ENCODE measurements at places on chromosomes 6 and 20.

GRCh38 chr6:10613077-10613476 lies 81.3 kb downstream of the C6orf52 start:
- peak; percentile 57 for DNase-seq

GRCh38 chr6:86707545-86708120 lies 229.7 kb upstream of the HTR1E start:
- no peak for DNase-seq

DNA sequence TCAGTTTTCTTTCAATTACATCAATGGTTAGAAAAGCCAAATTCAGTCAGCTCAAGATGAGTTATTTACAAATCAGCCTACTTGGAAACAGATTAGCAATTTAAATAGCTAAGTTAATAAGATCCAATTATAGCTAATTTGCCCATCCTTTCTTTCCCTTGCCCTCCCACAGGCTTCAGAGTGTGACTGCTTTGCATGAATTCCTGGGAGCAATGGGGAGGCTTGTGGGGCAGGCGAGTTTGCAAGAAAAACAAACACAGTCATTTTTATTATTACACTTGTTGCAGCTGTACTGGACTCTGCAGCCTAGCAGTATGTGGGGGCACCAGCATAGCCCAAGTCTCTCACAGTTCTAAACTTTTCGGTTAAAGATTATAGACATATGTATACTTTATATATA lies 219.0 kb downstream of the NKAIN2 start:
- DNase-seq: no peak

- DNase-seq: no peak
Measured at GRCh38 chr6:43980004-43980795, 147.1 kb downstream of the MRPL14 start.

GRCh38 chr6:7543789-7544424 lies 2.4 kb downstream of the DSP start:
- DNase-seq: peak; percentile 20

DNA sequence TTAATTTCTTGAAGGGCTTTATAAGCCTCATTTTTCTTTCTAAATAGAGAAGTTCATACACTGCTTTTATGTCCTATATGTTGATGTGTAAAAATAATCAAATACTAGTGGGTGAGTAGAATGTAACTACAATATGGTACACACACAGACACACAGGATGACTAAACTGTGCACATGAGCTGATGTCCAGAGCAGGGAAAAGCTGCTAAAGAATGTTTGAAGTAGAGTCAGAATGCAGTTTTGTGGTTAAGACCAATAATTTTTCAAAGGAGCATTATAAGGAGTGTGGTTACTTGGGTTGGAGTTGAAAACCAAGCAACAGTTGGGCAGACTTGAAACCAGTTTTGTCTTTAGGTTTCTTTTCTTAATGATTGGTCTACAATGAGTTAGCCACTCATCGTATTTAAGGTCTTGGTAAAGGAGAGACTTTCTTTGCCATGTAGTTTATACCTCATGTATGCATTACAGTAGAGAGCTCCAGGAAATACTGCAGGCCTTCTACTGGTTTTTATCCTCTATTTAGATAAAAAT lies 196.6 kb downstream of the ESR1 start:
- DNase-seq: no peak

GRCh38 chr20:33188421-33188820 lies 20.5 kb downstream of the BPIFA2 start:
- DNase-seq: no peak

GRCh38 chr6:90226257-90226656 lies 70.4 kb downstream of the BACH2 start:
- no peak for DNase-seq

DNA sequence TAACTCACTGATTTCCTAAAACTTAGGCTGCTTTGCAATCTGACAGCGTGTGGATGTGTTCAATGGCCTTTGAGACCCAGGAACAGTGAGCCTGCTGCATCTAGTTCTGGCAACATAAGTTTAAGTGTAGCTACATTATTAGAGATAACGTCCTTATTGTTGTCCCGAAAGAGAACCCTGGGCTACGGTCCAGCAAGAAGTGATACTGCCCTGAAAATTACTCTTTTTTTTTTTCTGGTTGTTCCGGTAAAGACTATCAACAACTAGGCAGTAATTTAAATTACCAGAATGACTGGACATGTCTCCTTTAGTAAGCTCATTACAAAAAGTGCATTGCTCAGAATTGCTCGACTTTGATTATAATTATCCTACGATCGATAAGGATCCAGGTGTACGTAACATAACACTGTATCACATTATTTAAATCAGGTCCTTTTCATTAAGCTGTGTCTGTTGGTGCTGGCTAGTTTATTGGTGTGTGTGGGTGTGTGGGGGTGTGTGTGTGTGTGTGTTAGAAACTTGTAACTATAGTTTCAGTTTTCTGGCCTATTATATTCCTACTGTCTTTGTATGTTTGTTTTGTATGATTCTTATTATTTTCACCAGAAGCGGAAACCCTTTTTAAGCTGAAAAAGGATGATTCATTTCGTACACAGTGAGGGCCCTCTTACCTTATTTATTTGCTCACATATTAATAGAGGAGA lies 3.0 kb downstream of the TSHZ2 start:
- peak; percentile 38 for DNase-seq

DNA sequence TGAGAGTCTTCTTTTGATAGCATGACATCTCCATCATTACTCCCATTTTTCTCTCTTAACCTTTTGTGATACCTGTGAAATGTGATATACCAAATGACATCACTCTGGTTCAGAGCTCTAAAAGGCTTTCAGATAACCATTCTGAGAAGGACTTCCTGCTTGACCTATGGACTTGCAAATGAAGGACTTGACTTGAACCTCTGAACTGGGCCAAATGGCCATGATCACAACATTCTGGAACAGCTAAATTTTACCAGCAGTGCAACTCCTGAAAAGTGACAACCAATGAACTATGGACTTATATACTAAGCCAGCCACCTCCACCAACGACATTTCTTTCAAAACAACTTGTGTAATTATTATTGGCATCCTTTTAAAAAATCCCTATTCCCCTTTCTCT lies 1085.8 kb upstream of the CITED2 start:
- no peak for DNase-seq

DNA sequence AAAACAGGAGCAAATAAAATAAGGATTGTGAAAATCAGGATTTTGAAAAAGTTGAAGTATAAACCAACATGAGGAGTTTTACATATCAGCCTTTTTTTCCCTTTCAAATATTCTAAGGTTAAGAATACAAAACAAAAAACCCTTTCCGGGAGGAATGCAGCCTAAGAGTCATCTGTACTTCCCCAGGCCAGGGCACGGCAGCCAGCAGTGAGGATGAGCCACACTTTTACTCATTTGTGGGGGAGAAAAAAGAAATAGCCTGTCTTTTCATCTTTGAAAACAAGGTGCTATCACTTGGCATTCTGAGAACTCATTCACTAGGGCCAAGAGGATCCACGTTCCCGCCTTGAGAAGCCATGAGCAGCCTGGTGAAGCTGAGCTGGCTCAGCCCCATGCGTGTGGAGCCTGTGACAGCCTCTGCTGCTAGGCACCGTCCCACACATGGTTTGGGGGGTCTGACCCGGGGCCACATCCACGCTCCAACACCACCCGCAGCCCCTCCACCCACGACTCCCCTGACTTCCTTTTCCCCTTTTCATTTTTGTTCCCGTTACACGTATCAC lies 11.2 kb downstream of the SLC22A1 start:
- DNase-seq: no peak

- no peak for DNase-seq
Measured at GRCh38 chr6:14228571-14228970, 111.0 kb downstream of the CD83 start.

DNA sequence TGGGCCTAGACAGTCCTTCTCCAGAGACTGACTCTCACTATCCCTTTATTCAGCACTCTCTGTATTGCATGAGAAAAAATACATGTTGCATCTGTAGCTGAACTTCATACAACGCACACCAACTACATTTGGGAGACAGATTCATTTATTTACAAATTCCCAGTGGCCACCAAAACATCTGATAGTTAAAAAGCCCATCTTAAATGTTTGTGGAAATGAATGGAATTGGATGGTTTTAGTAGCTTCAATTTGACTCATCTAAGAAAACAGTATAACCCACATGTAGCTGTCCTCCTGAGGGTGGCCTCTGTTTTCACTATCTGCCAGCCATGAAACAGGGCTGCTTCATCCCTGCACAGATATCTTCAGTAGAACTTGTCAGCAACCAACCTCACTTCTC lies 116.3 kb downstream of the PCSK2 start:
- no peak for DNase-seq

DNA sequence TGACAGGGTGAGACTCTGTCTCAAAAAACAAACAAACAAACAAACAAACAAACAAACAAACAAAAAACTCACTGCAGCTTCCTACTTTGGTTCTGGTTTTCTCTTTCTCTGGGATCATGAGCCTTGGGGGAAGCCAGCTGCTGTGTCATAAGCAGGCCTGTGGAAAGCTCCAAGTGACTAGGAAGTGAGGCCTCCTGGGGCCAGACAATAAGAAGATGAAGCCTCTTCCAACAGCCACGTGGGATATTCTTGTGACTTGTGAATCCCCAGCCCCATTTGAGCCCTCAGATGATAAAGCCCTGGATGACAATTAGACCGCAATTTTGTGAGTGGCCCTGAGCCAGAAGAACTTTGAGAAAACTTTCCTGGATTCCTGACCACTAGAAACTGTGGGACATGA lies 11.4 kb downstream of the HLA-A start:
- DNase-seq: no peak

GRCh38 chr6:8065519-8065911 lies 1.3 kb upstream of the BLOC1S5 start:
- DNase-seq: no peak

DNA sequence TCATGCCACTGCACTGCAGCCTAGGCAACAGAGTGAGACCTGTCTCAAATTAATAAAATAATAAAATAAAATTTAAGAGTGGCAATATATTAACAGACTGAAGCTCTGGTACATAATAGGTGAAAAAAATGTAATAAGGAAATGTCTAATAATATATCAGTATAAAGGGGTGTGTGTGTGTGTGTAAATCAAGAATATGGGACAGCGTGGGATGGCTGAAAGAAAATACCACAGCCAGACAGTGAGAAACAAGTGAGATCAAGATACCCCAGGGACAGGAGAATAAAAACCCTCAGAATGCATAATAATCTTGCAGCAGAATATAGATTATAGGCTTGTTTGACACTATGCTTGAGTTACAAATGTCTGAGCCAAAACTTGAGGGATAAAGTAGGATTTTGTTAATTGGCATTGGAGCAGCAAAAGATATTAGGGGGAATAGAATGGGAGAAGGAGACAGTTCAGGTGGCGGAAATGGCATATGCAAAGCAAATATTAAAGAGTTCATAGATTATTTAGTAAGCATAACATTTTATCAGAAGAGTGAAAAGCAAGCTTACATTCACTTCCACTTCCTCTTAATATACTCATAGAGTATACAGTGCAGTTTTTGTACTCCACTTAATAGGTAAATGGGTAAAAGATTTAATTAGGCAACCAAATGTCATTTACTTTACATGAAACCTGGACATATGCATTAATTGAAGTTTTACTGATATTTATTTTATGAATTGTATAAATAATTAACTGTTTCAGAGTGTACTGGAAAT lies 398.5 kb upstream of the GJE1 start:
- no peak for DNase-seq
